ENCODE measurements at places on chromosomes 3 and 15.

- DNase-seq = no peak
Observed at GRCh38 chr3:162538491-162538890, 1041.9 kb downstream of the OTOL1 start.

DNA sequence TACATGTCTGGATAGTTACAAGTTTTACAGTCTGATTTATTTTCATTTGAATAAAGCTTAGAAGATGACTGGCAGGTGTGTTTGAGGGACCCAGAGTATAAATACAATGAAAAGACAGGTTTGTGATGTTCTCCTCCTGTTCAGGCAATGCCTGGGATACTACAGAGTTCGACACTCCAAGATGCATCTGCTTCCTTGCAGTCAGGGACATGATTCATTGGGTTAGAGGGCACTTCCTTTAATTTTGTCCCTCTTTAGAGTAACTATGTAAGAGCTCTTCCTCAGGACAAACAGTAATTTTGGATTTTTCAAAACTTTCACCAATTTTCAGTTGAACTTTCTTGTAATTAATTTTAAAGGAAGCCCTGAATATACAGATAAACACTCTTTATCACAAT lies 102.0 kb downstream of the LMLN start:
- DNase-seq = no peak

DNA sequence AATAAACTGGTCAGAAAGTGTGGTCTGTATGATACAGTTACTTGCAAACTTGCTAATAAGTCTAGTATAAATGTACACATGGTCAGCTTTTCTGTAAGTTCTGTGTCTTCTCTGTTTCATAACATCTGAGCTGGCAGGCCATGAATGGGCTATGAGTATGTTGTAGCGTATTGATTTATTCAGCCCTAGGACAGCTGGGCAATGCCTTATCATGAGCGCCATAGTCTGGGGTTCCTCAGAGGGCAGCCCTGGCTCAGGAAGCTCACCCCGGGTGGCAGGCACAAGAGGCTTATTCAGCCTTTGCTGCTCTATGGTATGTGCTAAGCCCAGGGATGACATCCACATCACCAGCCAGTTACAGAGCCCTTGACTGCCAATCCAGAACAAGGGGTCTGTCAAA lies 50.7 kb upstream of the CCR2 start:
- DNase-seq = no peak

DNA sequence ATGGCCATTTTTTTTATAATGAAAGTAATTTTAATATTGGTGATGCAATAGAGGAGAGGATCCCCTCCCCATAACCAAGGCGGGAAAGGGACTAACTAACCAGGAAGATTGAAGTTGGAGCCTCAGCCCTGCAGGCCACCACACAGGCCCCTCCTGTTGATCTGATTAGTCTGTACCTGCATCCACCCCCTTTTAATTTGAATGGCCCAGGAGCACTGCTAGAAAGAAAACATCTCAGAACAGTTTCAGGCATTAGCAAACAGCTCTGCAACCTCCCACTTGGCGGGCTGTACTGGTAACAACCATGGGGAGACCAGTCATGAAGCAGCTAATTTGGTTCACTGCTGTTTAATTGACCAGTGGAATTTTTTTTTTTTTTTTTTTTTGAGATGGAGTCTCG lies 10.3 kb downstream of the CAV3 start:
- no peak for DNase-seq

DNA sequence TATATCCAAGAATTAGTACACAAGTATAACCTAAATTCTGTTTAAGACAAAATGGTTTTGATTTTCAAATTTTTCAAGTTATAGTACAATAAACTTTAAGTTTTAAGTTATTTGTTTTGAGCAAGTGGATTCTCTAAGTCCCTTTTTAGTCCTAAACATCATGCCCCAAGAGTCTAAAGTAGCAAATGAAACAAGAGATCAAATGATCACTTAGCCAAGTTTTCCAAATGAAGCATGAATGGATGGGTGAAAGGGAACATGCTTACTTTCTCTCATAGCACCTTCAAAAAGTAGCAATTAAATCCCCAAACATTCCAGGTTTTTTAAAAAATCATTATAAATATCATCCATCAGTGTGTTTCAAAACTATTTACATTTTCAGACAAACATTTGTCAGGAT lies 19.5 kb downstream of the DLG1 start:
- DNase-seq = no peak

DNA sequence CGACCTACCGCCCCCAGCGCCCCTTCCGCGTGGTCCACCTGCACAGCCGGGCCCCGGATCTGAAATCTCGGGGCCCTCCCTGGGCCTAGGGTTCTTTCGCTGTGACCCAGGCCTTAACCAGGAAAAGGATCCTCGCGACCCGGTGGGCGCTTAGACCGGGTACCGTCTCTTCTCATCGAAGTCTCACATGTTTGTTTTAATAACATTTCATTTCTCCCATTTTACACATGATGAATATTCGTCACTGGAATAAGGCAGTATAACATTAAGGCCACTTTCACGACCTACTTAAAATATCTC lies 277 bp upstream of the DALRD3 start:
- no peak for DNase-seq

DNA sequence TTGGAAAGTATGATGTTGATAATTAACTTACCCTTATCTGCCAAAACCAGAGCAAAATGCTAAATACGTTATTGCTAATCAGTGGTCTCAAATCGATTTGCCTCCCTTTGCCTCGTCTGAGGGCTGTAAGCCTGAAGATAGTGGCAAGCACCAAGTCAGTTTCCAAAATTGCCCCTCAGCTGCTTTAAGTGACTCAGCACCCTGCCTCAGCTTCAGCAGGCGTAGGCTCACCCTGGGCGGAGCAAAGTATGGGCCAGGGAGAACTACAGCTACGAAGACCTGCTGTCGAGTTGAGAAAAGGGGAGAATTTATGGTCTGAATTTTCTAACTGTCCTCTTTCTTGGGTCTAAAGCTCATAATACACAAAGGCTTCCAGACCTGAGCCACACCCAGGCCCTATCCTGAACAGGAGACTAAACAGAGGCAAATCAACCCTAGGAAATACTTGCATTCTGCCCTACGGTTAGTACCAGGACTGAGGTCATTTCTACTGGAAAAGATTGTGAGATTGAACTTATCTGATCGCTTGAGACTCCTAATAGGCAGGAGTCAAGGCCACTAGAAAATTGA lies 59.7 kb downstream of the DCUN1D1 start:
- DNase-seq = no peak

GRCh38 chr3:18124501-18124900 lies 300.6 kb downstream of the SATB1 start:
- no peak for DNase-seq

DNA sequence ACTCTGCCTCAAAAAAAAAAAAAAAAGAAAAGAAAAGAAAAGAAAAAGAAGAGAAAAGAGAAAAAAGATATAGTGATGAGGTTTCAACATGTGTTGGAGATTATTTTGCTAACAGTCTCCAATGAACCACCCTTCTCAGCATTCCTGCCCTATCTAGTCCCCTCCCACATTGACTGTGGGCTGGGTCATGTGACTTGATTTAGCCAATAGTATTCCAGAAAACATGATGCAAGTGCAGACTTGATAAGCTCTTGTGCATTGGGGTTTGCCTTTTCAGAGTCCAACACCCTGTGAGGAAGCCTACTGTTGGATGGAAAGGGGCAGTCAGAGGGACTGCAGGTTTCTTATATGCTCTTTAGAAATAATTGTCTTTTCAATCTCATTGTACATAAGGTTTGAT lies 37.8 kb upstream of the MED12L start:
- DNase-seq = no peak

DNA sequence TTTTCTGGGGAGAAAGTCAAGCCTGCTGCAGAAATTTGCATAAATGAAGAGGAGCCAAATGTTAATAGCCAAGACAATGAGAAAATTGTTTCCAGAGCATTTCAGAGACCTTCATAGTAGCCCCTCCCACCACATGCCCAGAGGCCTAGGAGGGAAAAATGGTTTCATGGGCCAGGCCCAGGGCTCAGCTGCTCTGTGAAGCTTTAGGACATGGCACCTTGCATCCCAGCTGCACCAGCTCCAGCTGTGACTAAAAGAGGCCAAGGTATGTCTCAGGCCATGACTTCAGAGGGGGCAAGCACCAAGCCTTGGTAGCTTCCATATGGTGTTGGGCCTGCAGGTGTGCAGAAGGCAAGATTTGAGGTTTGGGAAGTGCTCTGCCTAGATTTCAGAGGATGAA lies 258.8 kb upstream of the SATB1 start:
- no peak for DNase-seq

DNA sequence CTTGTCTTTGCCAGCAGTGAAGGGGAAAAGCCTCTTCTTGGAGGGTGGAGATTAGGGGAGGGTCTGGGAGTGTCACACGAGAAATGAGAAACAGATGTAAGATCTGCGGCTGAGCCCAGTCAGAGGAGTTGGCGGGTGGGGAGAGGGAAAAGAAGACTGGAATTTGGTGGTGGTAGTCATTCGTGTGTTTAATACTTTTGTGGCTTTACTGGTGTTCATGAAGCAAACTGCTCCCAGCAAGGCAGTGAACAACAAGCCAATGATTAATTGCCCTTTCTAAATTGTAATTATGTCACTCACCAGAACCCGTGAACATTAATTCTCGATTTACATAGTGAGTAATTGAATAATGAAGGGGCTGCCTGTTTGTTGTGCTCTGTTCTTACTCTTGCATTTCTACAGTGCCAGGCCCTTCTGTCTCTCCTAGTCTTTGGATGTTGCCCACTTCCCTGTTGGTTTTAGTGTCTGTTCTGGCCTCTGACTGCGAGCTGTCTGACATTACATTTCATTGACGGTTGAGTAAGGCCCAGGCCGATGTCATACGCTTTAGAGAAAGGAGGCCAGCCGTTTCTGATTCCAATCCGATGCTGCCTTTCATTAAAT lies 78.0 kb downstream of the CHCHD6 start:
- DNase-seq = no peak

DNA sequence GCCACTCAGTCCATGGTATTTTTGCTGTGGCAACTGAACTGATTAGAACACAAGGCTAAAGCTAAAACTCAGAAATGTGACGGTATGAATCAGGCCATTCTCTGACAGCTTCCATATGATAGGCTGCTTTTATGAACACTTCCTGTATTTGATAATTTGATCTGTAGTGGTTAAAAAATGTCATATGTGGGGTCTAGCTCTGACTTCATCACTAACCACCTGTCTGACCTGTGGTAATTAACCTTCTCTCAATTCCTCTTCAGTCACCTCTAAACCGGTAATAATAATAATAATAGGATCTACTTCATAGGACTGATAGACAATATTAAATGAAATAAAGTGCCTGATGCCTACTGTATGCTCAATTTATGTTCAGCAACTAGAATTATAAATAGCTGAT lies 223.2 kb downstream of the MBNL1 start:
- DNase-seq = no peak

DNA sequence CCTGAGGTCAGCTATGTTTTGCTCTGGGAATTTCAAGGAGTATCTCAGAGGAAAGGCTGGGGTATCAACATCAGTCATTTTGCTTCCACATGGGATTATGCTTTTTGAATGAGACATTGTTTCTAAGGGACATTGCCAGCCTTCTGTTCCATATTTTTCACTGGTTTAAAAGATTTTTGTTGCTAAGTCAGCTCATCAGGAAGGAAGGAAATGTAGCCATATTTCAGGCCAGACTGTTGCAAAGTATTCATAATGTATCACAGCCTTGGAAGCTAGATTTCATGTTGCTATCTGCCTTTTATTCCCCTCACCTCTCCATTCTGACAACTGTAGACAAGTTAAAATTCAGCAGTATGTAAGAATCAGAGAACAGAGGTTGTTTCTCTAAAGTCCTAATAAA lies 61.0 kb upstream of the CHRM5 start:
- DNase-seq = no peak

DNA sequence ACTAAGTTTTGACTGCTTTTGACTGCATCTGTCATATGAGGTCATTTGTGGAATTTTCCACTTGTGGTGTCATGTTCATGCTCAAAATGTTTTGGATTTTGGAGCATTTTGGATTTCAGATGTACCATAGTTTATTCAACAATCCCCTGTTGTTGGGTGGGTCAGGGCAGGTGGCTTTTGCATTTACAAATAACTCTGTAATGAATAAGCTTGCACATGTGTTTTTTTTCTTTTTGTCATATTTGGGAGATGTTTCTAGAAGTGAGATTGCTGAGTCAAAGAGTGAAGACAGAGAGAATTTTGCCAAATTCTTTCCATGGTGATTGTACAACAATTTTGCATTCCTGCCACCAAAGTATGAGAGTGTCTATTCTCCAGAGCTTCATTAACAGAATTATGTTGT lies 62.4 kb upstream of the ADPGK start:
- no peak for DNase-seq

GRCh38 chr3:186150041-186150830 lies 41.3 kb upstream of the ETV5 start:
- DNase-seq = no peak

- no peak for DNase-seq
Observed at GRCh38 chr3:68945225-68945624, 12.9 kb upstream of the TAFA4 start.

DNA sequence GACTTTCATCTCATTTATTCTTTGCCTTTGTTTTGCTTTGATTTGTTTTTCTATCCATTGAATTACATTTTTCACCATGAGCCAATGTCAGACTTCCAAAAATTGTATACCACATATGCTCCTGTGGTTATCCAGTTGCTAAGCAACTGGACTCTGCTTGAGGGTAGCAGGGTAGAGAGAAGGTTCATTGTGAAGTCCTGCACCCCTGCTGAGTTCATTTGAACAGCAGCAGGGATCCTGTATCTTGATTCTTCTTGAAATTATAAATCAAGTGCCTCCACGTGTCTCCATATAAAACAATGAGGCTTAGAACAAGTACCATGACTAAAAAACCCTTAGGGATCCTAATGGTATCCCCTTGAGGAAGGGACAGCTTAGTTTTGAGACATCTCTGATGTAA lies 449.3 kb downstream of the ROBO2 start:
- DNase-seq = no peak

DNA sequence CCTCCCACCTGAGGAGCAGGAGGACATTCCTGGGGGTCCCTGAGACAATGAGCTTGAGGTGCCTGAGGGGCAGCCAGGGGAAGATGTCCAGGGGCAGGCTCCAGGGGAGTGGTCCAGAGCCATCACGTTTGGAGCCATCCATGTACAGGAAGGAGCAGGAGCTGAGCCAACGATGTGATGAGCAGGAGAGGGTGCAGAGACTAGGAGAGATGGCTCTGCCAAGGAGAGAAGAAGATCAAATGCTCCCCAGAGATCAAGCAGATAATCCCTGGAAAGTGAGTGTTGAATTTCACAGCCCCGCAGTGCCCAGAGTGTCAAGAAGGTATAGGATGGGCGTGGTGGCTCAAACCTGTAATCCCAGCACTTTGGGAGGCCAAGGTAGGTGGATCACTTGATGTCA lies 97.8 kb upstream of the HERC1 start:
- no peak for DNase-seq

- DNase-seq = no peak
Observed at GRCh38 chr3:170753421-170754310, 116.3 kb downstream of the RPL22L1 start.

GRCh38 chr3:65603631-65604030 lies 435.1 kb downstream of the MAGI1 start:
- DNase-seq = no peak

GRCh38 chr15:29403772-29404171 lies 134.2 kb upstream of the NSMCE3 start:
- no peak for DNase-seq

GRCh38 chr3:150889106-150889505 lies 16.1 kb downstream of the MINDY4B start:
- DNase-seq = no peak

- DNase-seq = no peak
Observed at GRCh38 chr3:119783883-119784282, 2.0 kb downstream of the NR1I2 start.
